CD4-positive, alpha-beta T cell treated with Interleukin-6 at 100 ng/mL for 8 hours (primary cell): ENCODE measurements at places on chromosomes 3 and 15.

DNA sequence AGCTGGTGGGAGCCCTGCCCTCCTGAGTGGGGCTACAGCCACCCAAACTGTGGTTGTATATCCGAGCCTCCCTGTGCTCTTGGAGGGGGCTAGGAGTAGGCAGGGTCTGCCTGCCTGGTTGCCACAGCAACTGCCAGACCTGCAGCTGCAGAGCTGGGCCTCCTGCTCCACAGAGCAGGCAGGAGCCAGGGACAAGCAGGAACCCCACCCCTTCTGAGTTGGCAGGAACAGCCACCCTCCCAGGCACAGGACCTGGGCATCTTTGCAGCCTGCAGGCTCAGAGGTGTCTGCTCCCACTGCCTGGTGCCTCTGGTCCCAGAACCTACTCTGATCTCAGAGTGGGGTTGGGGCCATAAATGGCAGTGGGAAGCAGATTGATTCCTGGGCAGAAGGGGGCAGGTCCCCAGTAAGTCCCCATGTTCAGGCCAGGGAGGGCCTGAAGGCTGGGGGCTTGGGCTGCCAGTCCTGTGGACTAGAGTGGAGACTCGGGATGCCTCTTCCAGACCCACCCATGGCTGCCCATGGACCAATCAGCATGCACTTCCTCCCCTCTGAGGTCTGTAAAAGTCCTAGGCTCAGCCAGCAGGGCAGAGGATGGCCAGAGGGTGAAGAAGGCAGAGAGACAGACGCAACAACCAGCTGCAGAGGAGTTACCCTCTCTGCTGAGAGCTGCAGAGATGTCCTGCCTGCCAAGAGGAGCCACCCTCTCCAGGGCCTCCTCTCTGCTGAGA is 10.3 kb upstream of the LRRC31 start:
- no peak for DNase-seq

GRCh38 chr3:179565496-179565895 is 2.8 kb downstream of the ACTL6A start:
- no peak for DNase-seq

DNA sequence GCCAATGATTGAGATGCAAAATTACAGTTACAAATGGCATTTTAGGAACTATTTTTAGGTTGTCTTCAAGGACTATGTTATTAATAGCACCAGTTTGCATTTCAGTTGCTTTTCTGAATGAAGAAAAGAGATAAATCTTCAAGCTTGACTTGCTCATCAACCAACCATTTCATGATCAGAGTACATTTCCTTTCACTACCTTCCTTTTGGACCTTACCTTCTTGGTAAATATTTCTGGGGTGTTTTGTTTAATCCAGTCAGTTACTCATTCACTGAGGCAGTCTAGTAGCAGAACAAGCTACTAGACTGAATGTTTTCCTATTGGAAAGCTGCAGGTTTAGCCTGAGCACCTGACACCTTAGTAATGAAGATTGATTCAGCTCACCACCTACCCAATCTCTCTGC is 8.2 kb downstream of the SLC27A2 start:
- DNase-seq, result no peak

DNA sequence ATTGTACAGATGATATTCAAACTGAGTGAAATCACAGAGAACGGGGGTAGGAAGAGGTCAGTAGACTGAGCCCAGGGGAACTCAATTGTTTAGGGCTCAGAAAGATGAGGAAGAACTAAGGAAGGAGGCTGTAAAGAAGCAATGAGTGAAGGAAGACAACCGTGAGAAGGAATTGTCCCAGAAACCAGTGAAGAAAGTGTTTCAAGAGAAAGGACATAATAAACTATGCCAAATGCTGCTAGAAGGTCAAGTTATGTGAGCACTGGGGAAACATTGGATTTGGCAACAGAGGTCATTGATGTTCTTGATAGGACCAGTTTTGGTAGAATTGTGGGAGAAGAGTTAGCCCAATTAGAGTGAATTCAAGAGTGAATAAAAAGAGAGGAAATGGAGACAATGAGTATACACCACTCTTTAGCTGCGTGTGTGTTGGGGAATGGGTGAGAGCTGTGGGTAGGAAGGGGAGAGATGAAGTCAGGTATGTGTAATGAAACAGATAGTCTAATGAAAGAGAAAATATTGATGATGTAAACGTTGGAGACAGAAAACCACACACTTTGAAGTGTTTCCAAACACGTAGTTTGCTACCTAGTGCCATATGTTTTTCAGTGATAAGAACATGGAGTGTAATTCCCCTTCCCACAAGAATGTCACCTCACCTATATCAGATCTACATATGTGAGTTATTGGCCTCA is 42.5 kb upstream of the MME start:
- DNase-seq, result no peak

DNA sequence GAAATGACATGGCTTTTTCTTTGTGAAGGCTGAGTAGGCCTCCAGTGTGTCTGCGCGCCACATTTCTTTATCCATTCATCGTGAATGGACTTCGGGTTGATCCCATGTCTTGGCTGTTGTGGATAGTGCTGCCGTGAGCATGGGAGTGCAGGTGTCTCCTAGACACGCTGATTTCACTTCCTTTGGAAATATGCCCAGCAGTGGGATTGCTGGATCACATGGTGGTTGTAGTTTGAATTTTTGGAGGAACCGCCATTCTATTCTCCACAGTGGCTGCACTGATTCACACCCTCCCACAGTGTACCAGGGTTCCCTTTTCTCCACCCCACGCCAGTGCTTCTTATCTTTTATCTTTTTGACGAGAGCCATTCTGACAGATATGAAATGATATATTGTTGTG is 171.7 kb downstream of the NSMCE3 start:
- no peak for DNase-seq

DNA sequence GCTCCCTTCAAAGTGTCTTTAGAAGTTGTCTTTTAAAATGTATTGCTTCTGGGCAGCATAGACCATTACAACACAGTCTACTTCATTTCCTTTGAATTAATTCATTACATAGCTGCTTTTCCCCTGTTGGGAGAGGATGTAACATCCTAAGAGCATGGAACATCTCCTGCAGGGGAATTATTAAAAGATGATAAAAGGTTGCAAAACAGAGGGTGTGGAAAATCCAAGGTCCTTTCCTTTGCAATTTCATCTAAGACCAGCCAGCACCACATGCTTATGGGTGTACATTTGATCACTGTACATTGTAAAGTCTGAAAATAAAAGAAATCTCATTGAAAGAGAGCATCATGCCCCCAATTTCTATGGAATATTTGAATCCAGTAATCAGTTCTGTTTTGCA is 57.4 kb downstream of the TIPARP start:
- DNase-seq, result no peak

DNA sequence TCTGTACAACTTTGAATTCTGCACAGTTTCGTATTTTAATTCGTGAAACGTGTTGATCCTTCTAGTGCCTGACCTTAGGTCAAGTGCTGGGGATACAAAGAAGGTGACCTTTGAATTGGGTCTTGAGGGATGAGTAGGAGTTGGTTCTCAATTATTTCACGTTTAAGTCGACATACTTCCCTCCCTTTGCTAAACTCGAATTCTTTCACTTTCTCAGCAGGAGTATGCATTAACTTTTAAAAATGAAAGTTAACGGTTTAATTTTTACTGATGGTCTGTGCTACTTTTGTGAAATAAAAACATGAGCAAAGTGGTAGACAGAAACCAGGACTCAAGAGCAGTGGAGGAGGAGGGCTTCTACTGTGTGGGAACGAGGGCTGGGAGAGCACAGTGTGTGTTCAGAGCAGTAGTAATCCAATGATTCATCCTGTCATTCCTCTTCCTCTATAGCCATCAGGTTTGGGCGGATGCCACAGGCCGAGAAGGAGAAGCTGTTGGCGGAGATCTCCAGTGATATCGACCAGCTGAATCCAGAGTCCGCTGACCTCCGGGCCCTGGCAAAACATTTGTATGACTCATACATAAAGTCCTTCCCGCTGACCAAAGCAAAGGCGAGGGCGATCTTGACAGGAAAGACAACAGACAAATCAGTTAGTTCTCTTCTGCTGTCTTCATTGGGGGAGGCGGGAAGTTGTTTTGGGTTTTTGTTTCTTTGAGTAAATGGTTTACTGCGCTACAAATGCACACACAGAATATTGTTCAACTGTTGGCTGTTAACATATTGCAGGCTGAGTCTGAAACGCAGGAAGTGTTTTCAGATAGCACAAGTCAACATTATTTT is 78.6 kb upstream of the TSEN2 start:
- DNase-seq, result no peak
